ENCODE measurements at places on chromosomes 6 and 20.

DNA sequence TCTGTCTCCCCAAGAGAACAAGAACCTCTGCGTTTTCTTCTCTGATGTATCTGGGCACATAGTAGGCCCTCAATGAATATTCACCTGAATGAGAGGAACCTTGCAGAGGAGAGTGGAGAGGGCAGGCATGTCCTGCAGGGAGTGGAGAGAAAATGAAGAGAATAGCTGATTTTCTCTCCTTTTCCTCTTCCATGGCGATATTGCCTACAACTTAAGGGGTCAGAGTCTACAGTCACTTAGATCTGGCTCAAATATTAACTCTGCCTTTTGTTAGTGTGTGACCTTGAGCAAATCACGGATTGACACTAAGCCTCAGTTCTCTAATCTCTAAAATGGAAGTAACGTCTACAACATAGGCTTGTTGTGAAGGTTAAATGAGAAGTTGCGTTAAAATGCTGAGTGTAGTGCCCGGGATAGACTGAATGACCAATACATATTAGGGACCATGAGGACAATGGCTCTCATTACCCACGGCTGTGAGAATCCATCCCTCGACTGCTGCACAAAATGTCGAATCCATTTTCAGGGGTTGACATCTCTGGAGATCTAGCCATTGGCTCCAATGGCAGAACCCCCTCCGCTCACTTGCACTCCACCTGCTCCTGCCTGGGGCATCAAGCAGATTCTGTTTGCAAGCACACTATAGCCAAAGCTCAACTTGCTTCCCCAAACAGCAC is 14.8 kb downstream of the CD83 start:
- DNase-seq = no peak

GRCh38 chr6:21501021-21501354 is 92.6 kb upstream of the SOX4 start:
- DNase-seq = no peak

- DNase-seq = no peak
Measured at GRCh38 chr6:50716899-50717509, 3.7 kb downstream of the TFAP2D start.

DNA sequence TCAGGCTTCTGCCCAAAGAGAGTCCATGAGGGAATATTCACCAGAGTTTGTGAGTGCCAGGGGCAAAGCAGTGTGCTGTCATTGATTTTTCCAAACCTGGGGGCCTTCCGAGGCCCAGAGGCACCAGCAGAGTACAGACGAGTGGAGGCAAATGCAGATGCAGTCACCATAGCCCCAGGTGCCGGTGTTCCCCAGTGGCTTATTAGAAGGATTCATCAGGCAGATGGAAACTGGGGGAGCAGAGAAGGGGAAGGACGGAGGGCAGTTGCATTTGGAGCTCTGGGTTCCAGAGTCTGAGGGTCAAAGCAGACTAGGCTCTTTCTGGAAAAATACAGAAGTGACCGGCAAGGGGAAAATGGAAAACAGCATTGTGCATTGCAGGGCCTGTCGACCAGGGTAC is 184.2 kb downstream of the ANKRD60 start:
- no peak for DNase-seq

- DNase-seq = no peak
Measured at GRCh38 chr6:150747155-150747554, 118.3 kb upstream of the MTHFD1L start.

DNA sequence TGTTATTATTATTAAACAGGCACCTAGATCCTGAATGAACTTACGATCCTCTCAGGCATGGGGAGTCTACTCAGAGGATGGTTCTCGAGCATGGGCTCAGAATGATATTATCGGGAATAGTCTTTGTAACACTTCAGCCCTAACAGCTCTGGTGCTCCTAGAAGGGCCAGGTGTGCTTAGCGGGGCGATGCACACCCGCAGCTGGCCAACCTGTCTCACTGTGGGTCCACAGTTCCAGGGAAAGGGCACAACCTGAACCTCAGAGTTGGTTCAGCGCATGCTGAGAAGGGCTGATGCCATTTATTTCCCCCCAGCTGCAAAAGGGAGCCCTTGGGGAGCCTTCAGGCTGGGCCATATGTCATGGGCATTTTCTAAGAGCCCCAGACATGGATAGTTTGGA is 26.2 kb downstream of the RRAGD start:
- DNase-seq = no peak

GRCh38 chr6:29747688-29748250 is 24.5 kb downstream of the HLA-F start:
- DNase-seq = no peak

DNA sequence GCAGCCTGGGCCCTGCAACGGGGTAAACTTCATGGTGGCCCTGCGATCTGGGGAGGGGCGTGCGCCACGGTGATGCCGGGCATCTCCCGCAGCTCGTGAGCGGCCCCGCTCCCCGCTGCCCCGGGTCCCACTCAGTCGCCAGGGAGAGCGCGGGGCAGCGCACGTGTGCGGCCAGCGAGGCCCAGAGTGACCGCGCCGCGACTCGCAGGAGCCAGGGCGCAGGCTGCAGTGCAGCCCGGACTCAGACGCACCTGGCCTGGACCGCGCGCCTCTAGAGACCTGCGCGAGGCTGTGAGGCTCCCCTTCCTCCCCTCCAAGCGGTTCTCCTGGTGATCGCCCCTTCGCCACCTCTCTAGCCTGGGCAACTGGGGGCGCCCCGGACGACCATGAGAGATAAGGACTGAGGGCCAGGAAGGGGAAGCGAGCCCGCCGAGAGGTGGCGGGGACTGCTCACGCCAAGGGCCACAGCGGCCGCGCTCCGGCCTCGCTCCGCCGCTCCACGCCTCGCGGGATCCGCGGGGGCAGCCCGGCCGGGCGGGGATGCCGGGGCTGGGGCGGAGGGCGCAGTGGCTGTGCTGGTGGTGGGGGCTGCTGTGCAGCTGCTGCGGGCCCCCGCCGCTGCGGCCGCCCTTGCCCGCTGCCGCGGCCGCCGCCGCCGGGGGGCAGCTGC is 652 bp downstream of the BMP6 start:
- DNase-seq = no peak

- DNase-seq = no peak
Measured at GRCh38 chr20:39751557-39752137, 789.5 kb downstream of the DHX35 start.

DNA sequence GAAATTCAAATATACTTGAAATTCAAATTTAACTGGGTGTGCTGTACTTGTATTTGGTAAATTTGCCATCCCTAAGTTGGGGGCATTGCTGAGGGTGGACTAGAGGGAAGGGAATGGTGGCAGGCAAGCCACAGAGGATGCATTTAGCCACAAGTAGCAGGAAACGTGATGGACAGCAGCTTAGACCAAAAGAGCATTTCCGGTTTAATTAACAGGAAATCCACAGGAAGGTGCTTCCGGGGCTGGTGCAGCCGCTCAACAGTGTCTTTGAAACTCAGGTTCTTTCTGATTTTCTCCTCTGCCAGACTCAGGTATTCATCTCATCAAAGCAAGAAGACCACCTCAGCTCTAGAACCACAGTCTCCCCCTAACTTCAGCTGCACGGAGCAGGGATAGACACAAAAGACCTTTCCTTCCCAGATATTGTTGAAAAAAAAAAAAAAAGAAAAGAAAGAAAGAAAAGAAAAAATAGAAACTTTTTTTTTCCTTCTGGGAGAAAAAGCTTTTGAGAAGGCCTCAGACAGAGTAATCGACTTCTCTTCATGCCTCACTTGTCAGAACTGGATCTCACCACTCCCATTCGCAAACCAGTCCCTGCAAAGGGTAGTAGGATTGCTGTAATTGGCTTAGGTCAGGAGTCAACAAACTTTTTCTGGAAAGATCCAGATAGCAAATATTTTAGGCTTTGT is 8.0 kb upstream of the BCAS1 start:
- DNase-seq = no peak

DNA sequence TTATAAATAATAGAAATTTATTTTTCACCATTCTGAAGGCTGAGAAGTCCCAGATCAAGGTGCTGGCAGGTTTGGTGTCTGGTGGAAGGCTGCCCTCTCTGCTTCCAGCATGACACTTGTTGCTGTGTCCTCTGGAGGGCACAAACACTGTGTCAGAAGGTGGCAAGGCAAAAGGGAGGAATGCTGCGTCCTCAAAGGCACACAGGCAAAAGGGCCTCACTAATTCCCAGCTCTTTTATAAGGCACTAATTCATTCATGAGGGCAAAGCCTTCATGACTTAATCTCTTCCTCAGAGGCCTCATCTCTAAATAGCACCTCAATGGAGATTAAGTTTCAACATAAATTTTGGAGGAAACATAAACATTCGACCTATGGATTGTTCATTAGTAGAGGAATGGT is 209.5 kb upstream of the SMLR1 start:
- no peak for DNase-seq

- DNase-seq = no peak
Measured at GRCh38 chr6:56959094-56959493, 4.2 kb downstream of the BEND6 start.

All from hippocampal formation (tissue), 2 donors.